ENCODE measurements at places on chromosomes 16 and 17.

GRCh38 chr17:79212149-79213087 lies 137.8 kb downstream of the ENGASE start:
- H3K4me3 ChIP-seq, result no peak overlapping the region
- H3K27ac ChIP-seq, result no peak overlapping the region
- no peak for DNase-seq
- H3K27me3 ChIP-seq, result no peaks in the 10 kb centered on the region
- H3K36me3 ChIP-seq, result no peaks in the 10 kb centered on the region
- no peaks in the 10 kb centered on the region for H3K4me1 ChIP-seq

GRCh38 chr17:74775409-74776043 lies 619 bp downstream of the NAT9 start:
- peaks cover 65% of the 10 kb centered on the region for H3K4me1 ChIP-seq
- H3K27me3 ChIP-seq, result no peaks in the 10 kb centered on the region
- DNase-seq, result no peak
- peak overlapping the region; percentile 88 for H3K27ac ChIP-seq

GRCh38 chr16:85497622-85498314 lies 115.4 kb upstream of the GSE1 start:
- no peaks in the 10 kb centered on the region for H3K36me3 ChIP-seq
- H3K4me3 ChIP-seq, result no peak overlapping the region

GRCh38 chr16:47160422-47160821 lies 16.7 kb upstream of the NETO2 start:
- no peaks in the 10 kb centered on the region for H3K36me3 ChIP-seq
- no peaks in the 10 kb centered on the region for H3K4me1 ChIP-seq
- H3K27me3 ChIP-seq, result no peaks in the 10 kb centered on the region
- H3K4me3 ChIP-seq, result no peak overlapping the region

- H3K4me1 ChIP-seq, result no peaks in the 10 kb centered on the region
- H3K27me3 ChIP-seq, result no peaks in the 10 kb centered on the region
- no peak overlapping the region for H3K27ac ChIP-seq
Observed at GRCh38 chr16:87076950-87077749, 240.0 kb downstream of the C16orf95 start.

DNA sequence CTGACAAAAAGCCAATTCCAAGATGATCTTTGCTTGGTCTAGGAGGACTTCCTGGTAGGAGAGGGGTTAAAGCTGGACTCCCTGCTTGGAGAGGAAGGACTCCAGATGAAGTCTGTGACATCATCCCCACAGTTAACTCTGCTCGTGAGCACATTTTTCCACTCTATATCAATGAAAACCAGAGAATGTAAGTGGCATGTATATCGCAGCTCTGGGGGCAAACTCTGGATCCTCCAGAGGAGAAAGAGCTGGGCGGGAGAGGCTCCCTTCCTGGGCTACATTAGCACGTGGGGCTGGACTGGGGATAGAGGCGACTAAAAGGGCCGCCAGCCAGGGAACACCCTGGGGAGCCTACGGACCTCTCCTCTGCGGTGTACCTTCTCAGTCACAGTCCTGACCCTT lies 34.1 kb downstream of the HIC1 start:
- H3K27ac ChIP-seq, result peak overlapping the region; percentile 63
- peak overlapping the region; percentile 51 for H3K4me3 ChIP-seq
- DNase-seq, result no peak
- no peaks in the 10 kb centered on the region for H3K27me3 ChIP-seq
- peaks cover 51% of the 10 kb centered on the region for H3K4me1 ChIP-seq
- H3K36me3 ChIP-seq, result no peaks in the 10 kb centered on the region

DNA sequence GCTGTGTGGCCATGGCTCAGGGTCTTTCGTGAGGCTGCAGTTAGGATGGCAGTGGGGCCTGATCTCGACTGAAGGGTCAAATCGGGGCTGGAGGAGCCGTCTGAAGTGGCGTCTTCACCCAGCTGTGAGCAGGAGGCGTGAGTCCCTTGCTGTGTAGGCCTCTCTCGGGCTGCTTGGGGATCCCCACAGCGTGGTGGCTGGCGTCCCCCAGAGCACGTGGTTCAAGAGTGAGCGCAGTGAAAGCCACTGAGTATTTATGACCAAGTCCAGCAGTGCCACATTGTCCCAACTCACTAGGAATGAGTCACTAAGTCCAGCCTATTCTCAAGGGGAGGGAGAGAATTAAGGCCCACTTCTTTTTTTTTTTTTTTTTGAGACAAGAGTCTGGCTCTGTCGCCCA lies 11.7 kb upstream of the TCF25 start:
- no peak for DNase-seq
- no peaks in the 10 kb centered on the region for H3K27me3 ChIP-seq
- H3K4me1 ChIP-seq, result peaks cover 10% of the 10 kb centered on the region

GRCh38 chr16:49637933-49638672 lies 217.8 kb downstream of the ZNF423 start:
- DNase-seq, result no peak
- peaks cover 12% of the 10 kb centered on the region for H3K27me3 ChIP-seq
- no peaks in the 10 kb centered on the region for H3K36me3 ChIP-seq
- H3K4me3 ChIP-seq, result no peak overlapping the region

GRCh38 chr16:88879788-88880055 lies 13.3 kb upstream of the PABPN1L start:
- H3K36me3 ChIP-seq, result no peaks in the 10 kb centered on the region
- no peak for DNase-seq
- H3K4me3 ChIP-seq, result no peak overlapping the region

- peaks cover 37% of the 10 kb centered on the region for H3K27me3 ChIP-seq
- no peaks in the 10 kb centered on the region for H3K36me3 ChIP-seq
- peaks cover 8% of the 10 kb centered on the region for H3K4me1 ChIP-seq
- DNase-seq, result no peak
Observed at GRCh38 chr16:66354034-66354909, 12.2 kb upstream of the CDH5 start.

- no peak overlapping the region for H3K27ac ChIP-seq
- H3K27me3 ChIP-seq, result no peaks in the 10 kb centered on the region
- H3K4me3 ChIP-seq, result no peak overlapping the region
- H3K36me3 ChIP-seq, result no peaks in the 10 kb centered on the region
- no peak for DNase-seq
Observed at GRCh38 chr16:29770250-29770929, 7.7 kb upstream of the ZG16 start.

DNA sequence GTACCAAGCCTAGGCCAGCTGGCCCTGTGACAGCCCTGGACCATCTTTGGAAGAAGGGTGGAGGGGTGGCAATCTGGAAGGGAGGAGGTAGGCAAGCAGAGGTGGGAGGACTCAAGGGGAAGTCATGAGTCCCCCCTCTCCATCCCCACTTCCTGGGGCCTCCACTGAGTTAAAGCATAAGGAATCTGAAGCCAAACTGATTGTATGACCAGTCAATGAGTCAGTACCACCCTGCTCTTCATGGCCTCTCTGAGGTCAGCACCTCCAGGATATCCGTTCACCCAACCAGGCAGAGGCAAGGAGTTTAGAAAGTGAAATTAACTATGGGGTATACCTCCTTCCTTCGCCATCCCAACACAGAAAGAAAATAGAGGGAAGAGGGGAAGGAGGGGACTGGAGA lies 272.7 kb downstream of the SOX9 start:
- no peaks in the 10 kb centered on the region for H3K36me3 ChIP-seq
- no peak for DNase-seq
- H3K27ac ChIP-seq, result no peak overlapping the region
- H3K27me3 ChIP-seq, result no peaks in the 10 kb centered on the region
- H3K4me1 ChIP-seq, result no peaks in the 10 kb centered on the region

- H3K36me3 ChIP-seq, result no peaks in the 10 kb centered on the region
- H3K27me3 ChIP-seq, result no peaks in the 10 kb centered on the region
- H3K27ac ChIP-seq, result no peak overlapping the region
Observed at GRCh38 chr17:57707892-57708291, 37.2 kb downstream of the CCDC182 start.

- no peak overlapping the region for H3K4me3 ChIP-seq
- H3K27me3 ChIP-seq, result no peaks in the 10 kb centered on the region
- no peak for DNase-seq
- H3K36me3 ChIP-seq, result no peaks in the 10 kb centered on the region
- H3K4me1 ChIP-seq, result peaks cover 63% of the 10 kb centered on the region
Observed at GRCh38 chr17:10792151-10792550, 11.7 kb downstream of the TMEM238L start.
